ENCODE measurements at places on chromosomes 16 and 17.

GRCh38 chr17:21475571-21475970 is 99.4 kb downstream of the KCNJ12 start:
- no peak for DNase-seq

DNA sequence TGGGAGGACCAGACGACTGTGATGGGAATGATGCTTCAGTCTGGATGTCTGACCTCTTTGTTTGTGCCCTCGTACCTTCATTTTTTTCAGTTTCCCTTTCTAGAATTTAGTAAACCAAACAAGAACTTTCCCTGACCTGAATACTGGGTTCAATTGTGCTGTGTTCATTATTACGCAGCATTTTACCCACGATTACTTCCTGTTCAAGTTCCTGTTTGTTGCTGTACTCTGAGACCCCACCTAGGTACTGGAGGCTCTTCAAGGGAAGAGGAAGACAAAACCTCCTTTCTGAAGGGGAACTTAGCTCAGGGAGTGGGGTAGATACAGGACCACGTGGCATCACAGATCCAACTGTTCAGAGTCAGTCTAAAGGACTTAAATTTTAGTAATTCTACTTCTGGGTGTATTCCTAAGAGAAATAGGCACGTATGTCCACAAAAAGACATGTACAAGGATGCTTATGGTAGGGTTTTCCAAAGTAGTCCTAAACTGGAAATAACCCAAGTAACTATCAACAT is 9.2 kb upstream of the PRKCB start:
- no peak for DNase-seq

GRCh38 chr17:78416791-78417530 is 38.5 kb downstream of the PGS1 start:
- DNase-seq, result no peak

DNA sequence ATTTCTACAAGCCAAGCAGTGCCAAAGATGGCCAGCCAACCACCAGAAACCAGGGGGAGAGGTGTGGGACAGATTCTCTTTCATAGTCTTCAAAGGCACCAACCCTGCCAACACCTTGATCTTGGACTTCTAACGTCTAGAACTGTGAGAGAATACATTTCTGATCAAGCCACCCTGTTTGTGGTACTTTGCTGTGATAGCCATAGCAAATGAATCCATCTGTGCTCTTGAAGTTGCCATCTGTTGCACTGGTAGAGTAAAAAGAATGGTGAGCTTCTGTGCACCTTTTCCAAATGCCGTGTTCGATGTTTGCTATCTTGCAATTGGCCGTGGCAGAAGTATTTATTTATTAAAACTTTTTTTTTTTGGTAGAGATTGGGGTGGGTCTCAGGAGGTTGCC is 16.7 kb upstream of the ADGRG1 start:
- DNase-seq, result no peak

GRCh38 chr17:73013816-73014663 is 78.4 kb downstream of the SLC39A11 start:
- peak; percentile 77 for DNase-seq

- DNase-seq, result no peak
These were observed 17.4 kb downstream of the MMP15 start for GRCh38 chr16:58042886-58043515.

DNA sequence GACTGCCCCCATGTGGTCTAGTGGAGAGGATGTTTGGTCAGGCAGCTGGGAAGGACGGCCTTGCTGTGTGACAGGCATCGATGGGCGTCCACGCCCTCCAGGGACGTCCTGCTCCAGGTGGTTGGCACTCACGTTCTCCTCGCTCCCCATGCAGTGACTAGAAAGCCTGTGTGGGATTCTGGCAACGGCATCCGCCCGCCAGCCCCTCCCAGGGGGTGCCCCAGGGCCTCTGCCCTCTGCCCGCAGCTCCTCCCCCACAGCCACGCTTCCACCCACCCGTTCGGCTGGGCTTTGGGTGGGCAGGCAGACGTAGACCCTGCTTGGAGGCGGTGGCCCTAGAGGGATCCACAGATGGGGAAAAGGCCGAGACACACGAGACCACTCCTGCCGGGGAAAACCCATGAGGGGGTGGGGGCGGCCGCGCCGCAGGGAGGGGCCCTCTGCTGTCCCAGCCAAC is 4.7 kb upstream of the IL17C start:
- DNase-seq, result no peak

- DNase-seq, result peak; percentile 31
These were observed 145.5 kb upstream of the SOX9 start for GRCh38 chr17:71975331-71975801.

- no peak for DNase-seq
These were observed 91.0 kb downstream of the WSCD1 start for GRCh38 chr17:6160911-6161855.

- no peak for DNase-seq
These were observed 279.8 kb downstream of the UTP18 start for GRCh38 chr17:51540151-51540550.

All from skeletal muscle cell (primary cell).